ENCODE measurements at places on chromosomes 7 and 10.

DNA sequence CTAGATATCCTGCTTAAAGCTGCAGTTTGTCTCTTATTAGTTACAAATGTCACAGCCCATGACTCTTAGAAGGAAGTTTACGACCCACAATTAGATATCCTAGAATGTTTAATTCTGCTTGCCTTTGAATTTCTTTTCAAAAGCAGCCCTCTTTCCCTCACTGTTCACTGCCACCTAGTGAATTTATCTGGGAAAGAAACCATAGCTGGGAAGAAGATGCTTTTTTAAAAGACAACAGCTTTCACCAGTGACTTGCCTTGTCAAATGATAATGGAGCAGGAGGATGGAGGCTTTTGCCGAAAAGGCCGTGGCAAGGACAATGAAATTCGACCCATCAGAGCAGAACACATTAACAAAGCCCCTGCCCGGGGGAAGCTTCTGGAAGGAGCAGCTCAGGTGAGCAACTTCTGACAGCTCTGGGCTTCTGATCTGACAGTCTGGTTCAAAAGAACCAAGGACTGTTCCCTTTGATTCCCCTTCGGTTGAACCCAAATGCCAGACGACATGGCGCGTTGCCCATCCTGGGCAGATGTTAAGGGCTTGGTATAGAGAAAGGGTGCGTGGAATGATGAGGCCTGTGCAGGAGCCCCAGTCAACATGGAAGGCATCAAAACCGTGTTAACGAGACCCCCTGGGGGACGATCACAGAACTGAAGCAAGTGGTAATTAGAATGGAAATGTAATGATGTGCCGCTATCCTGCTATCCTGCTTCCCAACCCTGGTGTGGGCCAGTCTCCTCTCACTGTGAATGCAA is 236.8 kb downstream of the FRMD4A start:
- peak; percentile 68 for DNase-seq

DNA sequence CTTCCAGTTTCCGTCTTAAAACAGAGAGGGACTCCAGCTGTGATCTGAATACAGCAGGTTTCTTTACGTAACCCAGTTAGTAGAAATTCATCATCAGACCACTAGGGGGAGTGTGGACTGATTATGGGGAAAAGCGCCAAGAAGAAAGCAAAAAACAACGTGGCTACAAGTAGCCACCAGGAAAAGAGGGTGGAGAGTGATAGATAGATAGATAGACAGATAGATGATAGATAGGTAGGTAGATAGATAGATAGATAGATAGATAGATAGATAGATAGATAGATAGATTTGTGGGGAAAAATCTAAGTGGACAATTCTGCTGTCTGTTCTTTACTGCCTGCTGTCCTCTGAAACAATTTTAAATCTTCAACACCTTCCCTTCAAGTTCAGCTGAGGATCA is 12.7 kb upstream of the AKR1B10 start:
- DNase-seq = peak; percentile 81

- no peak for DNase-seq
Observed at GRCh38 chr10:119007211-119007574, 22.3 kb upstream of the NANOS1 start.

GRCh38 chr7:117375380-117375779 is 51.9 kb downstream of the ASZ1 start:
- no peak for DNase-seq

- no peak for DNase-seq
Observed at GRCh38 chr7:128922496-128923410, 12.2 kb upstream of the KCP start.

- no peak for DNase-seq
Observed at GRCh38 chr7:50577569-50577968, 12.4 kb upstream of the DDC start.

DNA sequence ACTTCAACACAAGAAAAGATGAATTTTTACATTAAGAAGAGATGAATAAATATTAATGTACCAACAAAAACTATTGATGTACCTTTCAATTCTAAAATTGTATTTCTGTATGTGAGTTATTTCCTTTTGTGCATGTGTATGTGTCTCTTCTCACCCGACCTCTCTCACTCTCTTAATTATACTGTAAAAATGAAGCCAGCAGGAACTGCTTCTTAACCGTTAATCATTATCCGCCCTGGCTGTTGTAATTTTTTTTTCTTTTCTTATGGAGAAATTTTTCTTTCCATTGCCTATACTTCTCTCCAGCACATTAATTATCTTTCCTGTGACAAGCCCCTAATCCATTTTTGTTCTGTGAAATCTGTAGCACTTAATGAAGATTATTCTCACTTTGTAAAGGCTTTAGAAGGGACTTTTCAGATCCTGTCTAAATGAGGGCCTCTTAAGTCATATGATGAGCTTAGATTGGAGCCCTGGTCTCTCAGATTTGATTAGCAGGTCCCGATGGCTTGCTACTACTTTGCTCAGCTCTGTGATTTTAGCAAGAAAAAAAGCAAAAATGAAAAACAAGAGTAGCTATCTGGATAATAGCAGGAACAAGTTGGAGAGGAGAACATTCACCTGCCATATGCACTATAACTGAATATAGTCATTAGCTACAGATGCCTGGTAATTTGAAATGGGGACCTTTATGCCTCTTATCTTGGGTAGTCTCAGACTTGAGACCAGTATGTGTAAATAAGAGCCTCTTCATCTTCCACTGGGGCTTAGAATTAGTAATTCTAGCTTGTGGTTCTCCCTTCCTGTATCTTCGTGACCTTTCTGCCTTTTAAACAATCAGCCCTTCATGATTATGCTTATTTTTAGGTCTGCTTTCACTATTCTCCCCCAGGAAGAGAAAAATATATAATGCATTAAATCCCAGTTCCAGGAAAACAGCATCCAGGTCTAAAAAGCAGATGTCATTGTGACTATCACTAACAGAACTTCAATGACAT is 80.0 kb upstream of the COL1A2 start:
- DNase-seq = no peak

Data from neural progenitor cell (in vitro differentiated cells).